WTC11 (cell line): ENCODE measurements at places on chromosomes 1 and 21. TPM values are rescaled to one million over a fixed set of nuclear protein-coding genes. Genes with fewer than 3 reads are reported as not detected.

DYNLT5 gene
- total RNA-seq = 1.3 to 1.8 TPM (median 1.6 TPM) in 3 replicates

NBPF6 gene
- not detected in 3 replicates for total RNA-seq

KIF21B gene
- total RNA-seq = 17.8 to 19.4 TPM (median 18.0 TPM) in 3 replicates

AGT gene
- total RNA-seq = 0.64 to 1.0 TPM (median 1.0 TPM) in 3 replicates

HCRTR1 gene
- total RNA-seq = 0.13 to 0.23 TPM (median 0.14 TPM) in 3 replicates

DNA sequence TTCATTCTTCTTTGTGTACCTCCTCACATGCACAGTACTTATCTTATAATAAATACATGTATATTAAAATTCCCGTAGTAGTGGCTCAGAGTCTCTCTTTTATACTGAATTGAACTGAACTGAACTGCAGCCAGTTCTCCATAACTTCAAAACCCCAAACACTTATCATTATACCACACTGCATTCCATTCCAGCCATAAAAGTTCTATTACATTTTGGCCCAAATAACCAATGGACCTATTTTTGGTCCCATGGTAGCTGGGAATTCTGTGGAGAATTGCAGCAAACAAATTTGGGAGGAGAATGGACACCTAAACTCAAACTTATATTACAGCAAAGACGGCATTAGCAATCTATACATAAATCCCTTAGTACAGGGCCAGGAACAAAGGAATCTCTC, 86.6 kb upstream of the C1orf87 start:
- peaks cover 7% of the 10 kb centered on the region for H3K36me3 ChIP-seq
- no peak overlapping the region for H3K27ac ChIP-seq

GRCh38 chr1:31588751-31589515, 12.6 kb downstream of the TINAGL1 start:
- peaks cover 15% of the 10 kb centered on the region for H3K4me1 ChIP-seq
- peak overlapping the region; percentile 60 for H3K4me3 ChIP-seq
- H3K36me3 ChIP-seq = no peaks in the 10 kb centered on the region
- DNase-seq = peak; percentile 56
- H3K27me3 ChIP-seq = peaks cover 23% of the 10 kb centered on the region

DNA sequence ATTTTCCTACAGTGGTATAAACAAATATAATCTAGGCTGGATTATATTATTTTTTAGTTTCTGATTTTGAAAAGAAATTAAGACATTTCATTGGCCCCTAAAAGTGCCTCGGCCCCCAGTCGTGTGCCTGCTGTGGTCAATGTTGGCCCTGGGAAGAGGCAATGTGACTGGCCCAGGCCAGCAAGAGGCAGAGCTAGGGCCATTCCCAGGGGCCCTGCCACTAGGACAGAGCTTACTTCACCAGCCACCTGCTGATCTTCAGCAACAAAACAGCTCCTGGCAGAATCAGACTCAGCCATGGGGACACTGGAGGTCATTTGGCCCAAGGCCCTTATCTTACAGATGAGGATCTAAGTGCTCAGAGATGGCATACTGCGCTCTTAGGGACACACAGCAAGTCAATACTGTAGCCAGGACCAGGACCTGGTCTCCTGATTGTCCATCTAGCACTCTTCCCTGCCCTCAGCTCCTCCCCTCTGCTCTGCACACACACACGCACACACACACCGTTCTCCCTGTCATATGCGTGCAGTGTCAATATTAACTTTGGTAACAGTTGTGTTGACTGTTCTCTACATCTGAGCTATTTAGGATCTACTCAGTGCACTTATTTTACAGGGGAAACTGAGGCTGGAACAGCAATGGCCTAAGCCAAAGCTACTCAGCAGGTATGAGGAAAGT, 16.6 kb upstream of the KLHDC7A start:
- peaks cover 10% of the 10 kb centered on the region for H3K4me1 ChIP-seq
- DNase-seq = no peak
- H3K27me3 ChIP-seq = peaks cover 38% of the 10 kb centered on the region
- no peak overlapping the region for H3K4me3 ChIP-seq
- no peak overlapping the region for H3K27ac ChIP-seq
- H3K36me3 ChIP-seq = peaks cover 9% of the 10 kb centered on the region

DNA sequence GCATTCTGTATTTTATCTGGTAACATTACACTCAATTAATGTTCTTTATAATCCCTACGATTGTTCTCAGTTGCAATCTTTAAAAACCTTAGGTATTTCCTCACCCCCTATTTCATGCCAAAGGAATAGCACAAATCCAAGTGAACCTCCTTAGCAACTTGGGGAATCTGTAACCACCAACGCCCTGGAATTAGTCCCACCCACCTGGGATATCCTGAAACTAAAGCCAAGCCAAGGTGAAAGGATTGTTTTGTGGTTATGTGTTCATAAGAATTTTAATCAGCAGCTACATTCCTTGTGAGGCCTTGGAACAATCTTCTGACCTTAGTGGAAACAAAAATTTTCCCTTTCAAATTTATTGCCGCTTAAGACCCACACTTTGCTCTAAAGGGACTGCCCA, 908.7 kb downstream of the TTLL7 start:
- no peak overlapping the region for H3K27ac ChIP-seq
- H3K4me3 ChIP-seq = no peak overlapping the region
- peaks cover 2% of the 10 kb centered on the region for H3K36me3 ChIP-seq
- no peaks in the 10 kb centered on the region for H3K27me3 ChIP-seq
- peaks cover 15% of the 10 kb centered on the region for H3K4me1 ChIP-seq

GRCh38 chr1:90501281-90501680, 215.8 kb downstream of the BARHL2 start:
- peaks cover 7% of the 10 kb centered on the region for H3K27me3 ChIP-seq
- H3K27ac ChIP-seq = no peak overlapping the region
- no peaks in the 10 kb centered on the region for H3K36me3 ChIP-seq
- no peak overlapping the region for H3K4me3 ChIP-seq
- DNase-seq = no peak
- peaks cover 33% of the 10 kb centered on the region for H3K4me1 ChIP-seq

- no peak overlapping the region for H3K27ac ChIP-seq
- H3K4me1 ChIP-seq = no peaks in the 10 kb centered on the region
- H3K4me3 ChIP-seq = no peak overlapping the region
- no peak for DNase-seq
- H3K27me3 ChIP-seq = no peaks in the 10 kb centered on the region
These were observed 57.2 kb downstream of the EYA3 start for GRCh38 chr1:28031173-28031572.

GRCh38 chr1:162214202-162214601, 144.7 kb downstream of the NOS1AP start:
- H3K27ac ChIP-seq = 0 out of 2 replicates have a peak overlapping the region, but pooled peaks have one; percentile 52
- no peak overlapping the region for H3K4me3 ChIP-seq
- peaks cover 77% of the 10 kb centered on the region for H3K4me1 ChIP-seq
- DNase-seq = no peak
- H3K27me3 ChIP-seq = no peaks in the 10 kb centered on the region

DNA sequence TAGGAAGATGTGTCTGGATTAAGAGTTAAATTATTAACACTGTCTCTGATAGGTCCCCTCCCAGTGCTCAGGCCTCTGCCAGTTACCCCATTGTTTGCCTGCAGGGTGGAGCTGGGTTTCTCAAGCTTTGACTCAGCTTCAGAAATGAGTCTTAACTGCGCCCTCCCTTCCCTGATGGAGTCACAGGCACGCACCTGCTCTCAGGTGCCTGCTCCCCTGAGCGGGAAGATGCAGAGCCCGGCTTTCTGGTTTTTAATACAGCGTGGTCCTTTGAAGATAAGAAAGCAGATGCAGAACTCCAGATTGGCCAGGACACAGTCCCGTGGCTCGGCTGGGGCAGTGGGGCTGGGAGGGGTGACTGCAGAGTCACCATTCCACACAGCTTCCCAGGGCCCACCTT, 3.2 kb upstream of the SPRR4 start:
- H3K4me1 ChIP-seq = no peaks in the 10 kb centered on the region
- H3K36me3 ChIP-seq = no peaks in the 10 kb centered on the region
- H3K27me3 ChIP-seq = no peaks in the 10 kb centered on the region; the same call in 1 of the 2 replicates
- DNase-seq = no peak
- H3K4me3 ChIP-seq = no peak overlapping the region

GRCh38 chr1:6486433-6487011, 4.9 kb downstream of the PLEKHG5 start:
- no peaks in the 10 kb centered on the region for H3K36me3 ChIP-seq
- H3K27me3 ChIP-seq = peaks cover 7% of the 10 kb centered on the region; the same call in 1 of the 2 replicates
- peak; percentile 96 for DNase-seq
- H3K4me3 ChIP-seq = peak overlapping the region; percentile 71
- no peak overlapping the region for H3K27ac ChIP-seq

DNA sequence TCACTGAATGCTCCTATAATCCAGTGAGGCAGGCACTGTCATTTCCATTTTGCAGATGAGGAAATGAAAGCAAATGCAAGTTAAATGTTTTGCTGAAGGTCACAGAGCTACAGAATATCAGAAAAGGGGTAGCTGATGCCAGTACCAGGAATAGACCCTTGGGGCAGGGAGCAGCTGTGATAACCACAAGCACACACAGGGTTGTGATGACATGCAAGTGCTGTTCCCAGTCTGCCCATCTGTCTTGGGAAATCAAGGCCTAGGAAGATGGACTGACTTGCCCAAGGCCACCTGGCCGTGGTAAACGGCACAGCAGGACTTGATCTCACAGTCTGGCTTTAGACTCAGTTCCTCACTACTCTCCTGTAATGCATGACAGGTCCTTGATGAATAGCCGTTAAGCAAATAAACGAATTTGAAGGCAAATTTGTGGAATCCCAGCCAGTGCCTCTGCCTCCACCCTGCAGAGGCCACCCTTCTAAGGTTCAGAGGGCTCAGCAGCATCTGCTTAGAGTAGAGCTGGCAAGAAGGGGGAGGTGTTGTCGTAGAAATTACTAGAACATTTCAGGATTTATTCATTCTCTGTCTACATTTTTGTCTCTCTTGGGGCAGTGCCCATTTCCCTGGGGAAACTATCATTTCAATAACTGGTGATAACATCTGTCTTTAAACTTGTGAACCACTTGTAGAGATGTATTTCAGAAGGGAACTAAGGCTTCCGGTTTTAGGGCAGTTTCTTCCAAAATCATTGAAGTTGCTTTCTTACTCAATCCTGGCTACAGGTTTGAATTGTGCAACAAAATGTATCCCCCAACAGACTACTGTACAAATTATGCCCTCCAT, 53.2 kb upstream of the MRPS6 start:
- DNase-seq = no peak
- peaks cover 2% of the 10 kb centered on the region; the same call in 1 of the 2 replicates for H3K27me3 ChIP-seq
- H3K36me3 ChIP-seq = no peaks in the 10 kb centered on the region
- H3K4me1 ChIP-seq = peaks cover 17% of the 10 kb centered on the region
- H3K4me3 ChIP-seq = no peak overlapping the region
- H3K27ac ChIP-seq = no peak overlapping the region; the same call in 1 of the 2 replicates
